ENCODE measurements at places on chromosomes 13 and 19.

GRCh38 chr13:90493667-90494066, 853.8 kb upstream of the MIR17HG start:
- DNase-seq: no peak

GRCh38 chr13:67033170-67033569, 197.0 kb downstream of the PCDH9 start:
- DNase-seq: no peak

DNA sequence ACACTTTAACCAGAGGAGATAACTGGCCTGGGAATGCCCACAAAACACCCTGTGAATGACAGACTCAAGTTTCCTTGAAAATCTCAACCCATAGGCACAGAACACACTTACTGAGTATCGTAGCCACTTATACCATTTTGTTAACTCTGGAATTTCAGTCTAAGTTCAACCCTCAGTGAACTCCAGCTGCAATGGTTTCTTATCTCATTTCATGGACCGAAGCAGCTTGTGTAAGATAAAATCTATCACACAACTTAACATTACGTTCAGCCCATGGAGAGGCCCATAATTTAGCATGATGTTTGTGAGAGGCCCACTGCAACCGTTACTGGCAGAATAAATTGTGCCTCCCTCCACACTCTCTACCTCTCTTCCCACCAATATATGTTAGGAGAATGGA, 323.0 kb downstream of the DNAJC15 start:
- no peak for DNase-seq

DNA sequence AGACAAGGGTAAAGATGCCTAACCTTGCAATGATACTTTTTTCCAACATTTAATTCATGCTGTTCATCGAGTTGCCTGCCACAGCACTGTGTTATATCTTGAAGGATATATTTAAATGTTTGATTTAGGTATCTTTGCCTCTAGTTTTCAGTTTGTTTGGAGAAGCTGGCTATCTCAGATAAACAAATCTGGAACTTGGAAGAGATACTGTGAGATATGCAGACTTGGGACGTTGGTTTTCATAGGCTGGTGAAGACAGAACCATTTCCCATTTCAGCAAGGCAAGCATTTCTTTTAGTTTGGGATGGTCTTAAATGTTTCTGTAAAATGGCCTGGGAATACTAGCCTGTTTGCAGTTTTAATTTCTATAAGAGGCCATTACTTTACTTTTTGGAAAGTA, 3.3 kb downstream of the RNASEH2B start:
- DNase-seq: no peak

DNA sequence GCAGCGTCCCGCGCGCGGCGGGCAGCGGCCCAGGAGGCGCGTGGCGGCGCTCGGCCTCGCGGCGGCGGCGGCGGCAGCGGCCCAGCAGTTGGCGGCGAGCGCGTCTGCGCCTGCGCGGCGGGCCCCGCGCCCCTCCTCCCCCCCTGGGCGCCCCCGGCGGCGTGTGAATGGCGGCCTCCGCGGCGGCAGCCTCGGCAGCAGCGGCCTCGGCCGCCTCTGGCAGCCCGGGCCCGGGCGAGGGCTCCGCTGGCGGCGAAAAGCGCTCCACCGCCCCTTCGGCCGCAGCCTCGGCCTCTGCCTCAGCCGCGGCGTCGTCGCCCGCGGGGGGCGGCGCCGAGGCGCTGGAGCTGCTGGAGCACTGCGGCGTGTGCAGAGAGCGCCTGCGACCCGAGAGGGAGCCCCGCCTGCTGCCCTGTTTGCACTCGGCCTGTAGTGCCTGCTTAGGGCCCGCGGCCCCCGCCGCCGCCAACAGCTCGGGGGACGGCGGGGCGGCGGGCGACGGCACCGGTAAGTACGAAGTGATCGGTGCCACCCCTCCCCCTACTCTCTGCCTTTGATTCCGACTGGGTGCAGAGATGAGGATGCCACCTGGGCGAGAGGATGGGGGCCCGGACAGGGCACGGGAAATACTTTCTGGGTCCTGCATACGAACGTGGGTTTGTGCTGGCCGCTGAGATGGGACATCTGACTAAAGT, 874 bp downstream of the TRIM28 start:
- peak; percentile 79 for DNase-seq

DNA sequence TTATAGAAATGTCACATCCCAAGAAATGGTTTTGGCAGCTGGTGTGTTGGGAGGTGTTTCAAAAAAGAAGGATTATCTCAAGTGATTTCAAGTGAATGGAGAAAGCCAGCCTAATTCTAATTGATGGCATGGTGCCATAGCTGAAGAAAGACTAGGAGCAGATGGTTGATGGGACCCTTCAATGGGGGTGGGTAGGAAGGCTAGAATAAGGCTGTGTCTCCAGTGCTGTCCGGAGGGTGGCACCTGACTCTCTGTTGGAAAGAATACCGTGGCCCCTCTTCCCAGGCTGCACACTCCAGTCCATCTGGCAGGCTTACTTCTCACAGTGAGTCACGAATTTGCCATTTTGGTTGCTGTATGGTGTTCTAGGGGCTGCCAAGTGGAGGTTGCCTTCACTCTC, 51.0 kb upstream of the GPR12 start:
- no peak for DNase-seq

- DNase-seq: peak; percentile 85
Measured at GRCh38 chr19:40609561-40610395, 8.6 kb downstream of the LTBP4 start.

DNA sequence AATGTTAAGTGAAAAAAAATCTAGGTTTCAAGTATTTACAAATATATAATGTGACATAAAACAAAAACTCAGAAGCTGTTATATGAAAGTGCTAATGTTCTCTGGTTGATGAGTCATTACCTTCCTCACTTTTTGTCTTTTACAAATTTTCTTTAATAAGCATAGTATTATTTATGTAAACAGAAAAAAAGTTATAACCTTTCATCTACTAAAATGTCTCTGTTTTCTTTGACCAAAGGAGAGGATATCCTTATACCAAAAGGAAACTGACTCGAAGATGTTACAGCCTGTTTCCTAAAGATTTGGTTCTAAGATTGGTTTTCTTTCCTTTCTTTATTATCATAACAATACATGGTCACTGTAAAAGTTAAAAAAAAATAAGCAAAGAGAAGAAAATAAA, 38.0 kb downstream of the RCBTB2 start:
- no peak for DNase-seq

GRCh38 chr13:51793570-51794271, 10.2 kb downstream of the DHRS12 start:
- DNase-seq: peak; percentile 47

DNA sequence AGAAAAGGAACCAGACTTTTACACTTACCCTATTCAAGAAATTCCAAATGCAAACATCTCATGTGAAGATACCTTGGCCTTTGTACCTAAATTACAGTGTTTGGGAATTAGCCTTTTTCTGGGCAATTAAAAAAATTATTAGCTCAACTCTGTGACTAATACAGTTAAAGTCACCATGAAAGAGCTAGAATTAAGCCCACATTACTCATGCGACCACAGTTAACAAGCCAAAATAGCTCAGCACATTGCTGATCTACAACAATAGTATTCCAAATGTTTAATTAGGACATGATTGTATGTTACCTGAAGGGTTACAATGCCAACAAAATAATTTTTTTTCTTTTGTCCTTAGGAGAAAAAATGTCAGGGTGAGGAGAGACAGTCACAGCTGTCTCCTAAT, 263.6 kb upstream of the GPC6 start:
- no peak for DNase-seq

GRCh38 chr19:47994209-47994802, at the start of gene ELSPBP1:
ELSPBP1 (plus strand) TSS chr19:47994632; CDS start chr19:48008668, 14,036 bp downstream.
- no peak for DNase-seq

GRCh38 chr13:90281709-90282108, 1065.8 kb upstream of the MIR17HG start:
- no peak for DNase-seq

DNA sequence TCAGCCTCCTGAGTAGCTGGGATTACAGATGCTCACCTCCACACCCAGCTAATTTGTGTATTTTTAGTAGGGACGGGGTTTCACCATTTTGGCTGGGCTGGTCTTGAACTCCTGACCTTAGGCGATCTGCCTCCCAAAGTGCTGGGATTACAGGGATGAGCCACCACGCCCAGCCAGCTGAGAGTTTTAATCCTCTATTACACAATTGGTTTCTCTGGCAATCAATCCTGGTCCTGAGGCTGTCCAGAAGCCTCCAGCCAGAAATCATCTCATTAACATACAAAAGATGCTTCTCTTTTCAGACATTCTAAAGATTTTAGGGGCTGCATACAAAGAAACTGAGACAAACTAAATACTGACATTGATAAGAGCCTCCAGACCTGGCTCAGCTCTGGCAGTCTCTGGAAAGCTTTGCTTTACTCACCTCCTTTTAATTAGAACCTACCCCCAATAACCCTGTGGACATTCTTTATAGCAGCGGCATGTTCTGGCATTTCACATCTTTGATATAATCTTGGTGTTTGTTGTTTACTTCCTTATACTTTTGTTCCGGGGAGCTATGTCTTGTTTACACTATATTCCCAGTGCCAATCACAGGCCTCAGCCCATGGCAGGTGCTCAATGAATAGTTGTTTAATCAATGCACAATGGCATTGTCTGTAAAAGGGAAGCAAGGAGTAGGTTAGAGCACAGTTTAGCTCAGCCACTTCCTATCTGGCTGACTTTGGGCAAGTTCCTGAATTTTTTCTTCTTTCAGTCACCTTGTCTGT, 4.1 kb upstream of the ZNF724 start:
- no peak for DNase-seq

- DNase-seq: no peak
Measured at GRCh38 chr13:50386541-50387050, 371.4 kb downstream of the KCNRG start.

- DNase-seq: peak; percentile 89
Measured at GRCh38 chr19:38769635-38770211, 3.6 kb downstream of the LGALS7 start.

DNA sequence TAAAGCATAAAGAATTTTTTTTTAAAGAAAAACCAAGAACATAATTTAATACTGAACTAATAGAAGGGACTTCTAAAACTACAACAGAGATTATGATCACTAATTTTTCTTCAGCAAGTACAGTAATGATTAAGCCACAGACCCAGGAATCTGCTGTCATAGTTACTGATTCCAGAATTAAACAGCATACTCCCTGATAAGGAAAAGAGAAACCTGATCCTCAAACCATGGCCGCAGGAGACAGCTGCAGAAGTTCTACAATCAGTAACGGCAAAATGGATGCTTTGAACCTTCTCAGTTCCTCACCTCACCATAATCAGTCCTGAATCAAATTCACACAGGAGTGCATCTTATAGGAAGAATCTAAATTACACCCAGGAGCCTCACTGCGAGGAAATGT, 939.0 kb upstream of the SLITRK1 start:
- DNase-seq: no peak

DNA sequence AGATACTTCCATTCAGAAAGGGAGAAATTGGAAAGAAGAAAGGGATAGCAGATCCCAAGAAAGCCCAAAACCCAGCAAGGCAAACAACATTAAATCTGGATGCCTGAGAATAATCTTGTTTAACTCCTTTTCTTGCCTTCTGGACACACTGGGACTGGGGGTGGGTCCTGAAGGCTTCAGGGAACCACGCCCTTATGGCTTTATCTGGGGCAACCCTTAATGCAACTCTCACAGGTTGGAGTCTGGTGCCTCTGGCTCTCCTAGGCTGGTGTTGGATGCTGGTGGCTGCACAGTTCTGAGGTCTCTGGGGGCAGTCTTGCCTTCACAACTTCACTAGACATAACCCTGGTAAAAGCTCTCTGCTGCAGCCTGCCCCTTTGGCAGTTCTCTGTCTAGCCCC, 27.9 kb downstream of the PAN3 start:
- DNase-seq: no peak

- no peak for DNase-seq
Measured at GRCh38 chr13:81171065-81171647, 830.2 kb upstream of the SPRY2 start.

DNA sequence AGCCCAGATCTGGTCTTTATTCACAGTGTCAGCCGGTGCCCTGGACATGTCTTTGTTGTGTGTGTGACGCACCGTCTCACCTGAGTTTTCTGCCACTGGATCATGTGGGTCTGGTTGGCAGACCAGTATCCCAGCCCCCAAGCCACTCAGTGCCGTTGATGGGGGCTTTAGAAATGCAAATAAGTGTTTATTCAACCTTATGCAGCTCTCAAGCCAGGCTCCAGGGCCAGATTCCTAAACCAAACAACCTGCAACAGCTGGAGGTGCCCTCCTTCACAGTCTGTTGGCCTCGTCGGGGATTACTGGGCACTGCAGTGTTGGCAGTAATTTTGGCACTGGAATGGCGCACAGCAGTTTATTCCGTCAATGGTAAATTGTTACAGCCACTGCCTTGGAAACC, 21.6 kb downstream of the FAM124A start:
- DNase-seq: no peak

- DNase-seq: no peak
Measured at GRCh38 chr13:45194081-45194939, 6.5 kb downstream of the KCTD4 start.

DNA sequence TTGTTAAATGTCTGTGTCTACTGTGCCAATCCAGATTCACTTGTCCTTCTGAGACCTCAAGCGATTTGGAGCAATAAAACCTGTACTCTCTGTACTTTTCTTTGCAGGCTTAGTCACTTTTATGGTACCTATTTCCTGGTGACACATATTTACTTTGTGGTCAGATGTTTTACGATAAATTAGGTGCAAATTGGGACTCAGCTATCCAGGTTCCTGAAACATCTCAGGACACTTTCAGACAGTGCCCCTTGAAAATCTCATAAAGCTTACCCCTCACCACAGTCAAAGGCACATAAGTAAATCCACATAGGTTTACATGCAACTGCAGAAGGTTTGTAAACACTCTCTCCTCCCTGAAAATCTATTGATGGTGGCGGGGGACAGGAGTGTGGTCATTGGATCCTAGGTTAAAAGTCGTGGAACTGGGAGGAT, 438.8 kb downstream of the EFNB2 start:
- no peak for DNase-seq

- DNase-seq: no peak
Measured at GRCh38 chr19:29323021-29323430, 110.1 kb upstream of the UQCRFS1 start.

DNA sequence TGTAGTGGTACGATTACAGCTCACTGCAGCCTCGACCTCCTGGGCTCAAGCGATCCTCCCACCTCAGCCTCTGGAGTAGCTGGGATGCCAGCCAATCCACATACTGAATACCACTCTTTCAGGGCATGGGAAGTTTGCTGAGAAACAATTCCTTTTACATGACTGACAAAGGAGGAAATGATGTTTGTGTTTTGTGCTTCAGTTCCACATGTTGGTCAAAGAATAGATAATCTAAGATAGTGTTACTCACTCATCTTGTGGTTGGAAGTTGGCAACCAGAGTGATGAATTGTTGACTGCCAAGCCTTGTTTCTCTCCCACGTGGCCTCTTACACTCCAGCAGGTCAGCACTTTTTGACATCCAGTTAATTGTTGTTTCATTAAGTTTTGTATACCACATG, 7.6 kb downstream of the MBD3L2B start:
- DNase-seq: no peak

DNA sequence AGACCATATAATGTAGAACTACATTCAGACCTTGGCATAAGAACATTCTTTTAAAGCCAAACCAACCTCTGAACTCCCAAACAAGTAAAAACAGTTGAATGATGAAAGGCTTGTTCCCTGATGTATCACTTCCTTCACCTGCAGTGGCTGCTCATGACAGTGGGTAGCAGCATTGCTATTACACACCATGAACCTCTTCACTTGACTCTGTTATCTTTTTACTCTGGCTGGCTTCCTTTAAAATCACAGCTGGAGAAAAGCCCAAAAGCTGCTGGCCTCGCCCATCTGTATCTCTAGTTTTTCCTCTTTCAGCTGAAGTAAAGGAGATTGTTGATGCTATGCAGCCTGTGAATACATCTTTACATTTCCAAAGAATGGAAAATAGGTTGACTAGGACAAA, 22.6 kb downstream of the THSD1 start:
- no peak for DNase-seq
